ENCODE measurements at places on chromosomes 2 and 18.
A peak's percentile ranks its signal among the peaks of the same experiment; 100 is the strongest.

GRCh38 chr18:31511098-31511497 is 13.1 kb downstream of the DSG2 start:
- DNase-seq: no peak

GRCh38 chr18:58088691-58089065 is 44.7 kb downstream of the NEDD4L start:
- no peak for DNase-seq

DNA sequence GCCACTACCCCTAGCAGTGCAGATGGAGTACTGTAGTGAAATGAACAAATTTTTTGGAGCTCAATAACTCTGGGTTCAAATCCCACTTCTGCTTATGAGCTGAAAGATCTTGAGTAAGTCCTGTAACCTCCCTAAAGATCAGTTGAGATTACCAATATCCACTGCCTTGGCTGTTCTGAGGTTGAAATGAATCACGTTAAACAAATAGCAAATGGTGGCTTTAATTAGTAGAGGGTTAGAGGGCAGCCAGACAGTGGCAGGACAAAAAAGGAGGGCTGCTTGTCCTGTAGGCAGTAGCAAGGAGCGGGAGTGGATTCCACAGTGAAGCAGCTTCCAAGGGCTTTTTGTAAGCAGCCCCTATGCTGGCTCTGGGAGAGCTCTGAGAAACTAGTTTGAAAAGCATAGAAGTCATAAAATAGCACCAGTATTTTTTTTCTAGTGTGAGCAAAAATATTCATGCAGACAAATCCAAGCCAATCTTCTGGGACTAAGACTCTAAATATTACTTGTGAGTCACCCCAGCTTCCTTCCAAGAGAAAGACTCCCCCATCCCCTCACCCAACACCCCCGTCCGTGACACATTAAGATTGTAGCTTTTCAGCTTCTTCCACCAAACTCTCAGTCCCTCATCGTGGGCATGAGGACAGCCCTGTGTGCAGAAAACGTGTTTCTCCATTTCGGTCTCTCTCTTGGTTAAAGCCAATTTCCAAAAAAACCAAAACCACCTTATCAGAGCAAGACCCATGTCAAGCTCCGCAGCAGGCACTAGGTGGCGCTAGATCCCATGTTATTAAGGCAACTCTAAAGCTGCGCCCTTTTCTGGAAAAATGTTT is 123.5 kb upstream of the LGALSL start:
- peak; percentile 56 for DNase-seq

GRCh38 chr2:109582928-109583895 is 30.6 kb downstream of the SEPTIN10 start:
- no peak for DNase-seq

- no peak for DNase-seq
These were observed 58.8 kb upstream of the ANKRD44 start for GRCh38 chr2:197369228-197369932.
